Peyer's patch (tissue), 4 donors: ENCODE measurements at places on chromosomes 1 and 21.

GRCh38 chr1:86339014-86339812, 56.9 kb downstream of the ODF2L start:
- DNase-seq: no peak

DNA sequence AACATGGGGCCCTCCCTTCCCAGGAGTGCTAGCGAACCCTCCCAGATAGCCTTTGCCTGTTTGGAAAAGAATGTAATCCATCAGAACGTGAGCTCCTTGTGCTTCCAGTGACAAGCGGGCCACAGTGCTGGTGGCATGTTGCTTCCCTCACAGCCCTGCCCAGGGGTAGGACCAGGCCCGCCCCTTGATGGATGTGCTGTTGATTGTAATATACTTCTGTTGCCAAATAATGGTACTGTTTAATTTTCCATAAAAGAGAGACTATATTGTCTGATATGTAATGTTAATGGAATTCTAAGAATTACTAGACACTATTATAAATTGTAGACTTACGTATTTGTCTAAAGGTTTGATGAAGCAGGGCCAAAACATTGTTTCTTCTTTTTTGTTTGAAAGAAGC, 16.4 kb downstream of the ATP5PO start:
- DNase-seq: no peak

GRCh38 chr1:203046984-203047630, 20.8 kb downstream of the PPFIA4 start:
- DNase-seq: no peak

DNA sequence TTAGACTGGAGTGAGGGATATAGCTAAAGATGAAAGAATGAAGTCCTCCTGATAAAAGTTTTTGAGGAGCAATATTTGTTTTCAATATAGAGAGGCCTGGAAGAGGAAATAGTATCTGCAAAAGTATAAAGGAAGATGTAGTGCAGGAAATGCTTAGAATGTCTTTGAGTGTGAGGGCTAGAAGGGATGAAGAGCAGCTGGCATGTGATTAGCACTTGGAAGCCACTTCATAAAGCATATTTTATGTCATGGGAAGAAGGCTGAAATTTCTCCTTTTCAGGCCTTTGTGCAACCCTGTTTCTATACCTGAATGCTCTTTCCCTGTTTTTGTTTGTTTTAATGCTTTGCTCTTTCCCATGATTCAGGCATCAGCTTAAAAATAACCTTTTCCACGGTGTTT, 323.3 kb upstream of the DEPDC1 start:
- no peak for DNase-seq

DNA sequence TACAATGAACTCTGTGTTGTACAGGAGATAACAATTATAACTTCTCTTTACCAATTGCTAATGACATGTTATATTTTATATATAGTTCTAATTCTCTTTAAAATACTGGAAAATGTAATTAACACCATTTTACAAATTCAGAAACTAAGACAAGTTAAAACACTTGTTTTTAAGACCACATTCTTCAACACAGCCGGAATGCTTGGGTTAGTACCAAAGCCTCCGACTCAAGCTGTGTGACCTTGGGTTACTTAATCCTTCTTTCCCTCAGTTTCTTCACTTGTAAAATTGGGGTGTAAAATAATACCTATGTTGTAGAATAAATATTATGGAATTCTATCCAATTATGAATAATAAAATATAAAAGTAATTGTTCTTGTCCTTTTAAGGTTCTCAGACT, 378.7 kb downstream of the USH2A start:
- DNase-seq: no peak

- peak; percentile 96 for DNase-seq
These were observed 510 bp downstream of the DENND4B start for GRCh38 chr1:153945795-153946621.

GRCh38 chr1:244296447-244296846, 155.3 kb downstream of the ADSS2 start:
- DNase-seq: no peak

GRCh38 chr1:9192578-9193232, 41.9 kb upstream of the H6PD start:
- DNase-seq: no peak

GRCh38 chr1:228020686-228021354, 14.0 kb downstream of the WNT3A start:
- DNase-seq: peak; percentile 23

GRCh38 chr1:1120096-1120495, 4.2 kb upstream of the C1orf159 start:
- DNase-seq: no peak

- DNase-seq: no peak
These were observed at the start of the genes LEPR and LEPROT for GRCh38 chr1:65420590-65421350. LEPR (plus strand) TSS chr1:65420668; CDS start chr1:65565566, 144,898 bp downstream. LEPROT (plus strand) TSS chr1:65420668; CDS start chr1:65420725, 57 bp downstream.
